Inflammatory macrophage (primary cell): ENCODE measurements at places on chromosomes 2 and 18.
A peak's percentile ranks its signal among the peaks of the same experiment; 100 is the strongest.

DNA sequence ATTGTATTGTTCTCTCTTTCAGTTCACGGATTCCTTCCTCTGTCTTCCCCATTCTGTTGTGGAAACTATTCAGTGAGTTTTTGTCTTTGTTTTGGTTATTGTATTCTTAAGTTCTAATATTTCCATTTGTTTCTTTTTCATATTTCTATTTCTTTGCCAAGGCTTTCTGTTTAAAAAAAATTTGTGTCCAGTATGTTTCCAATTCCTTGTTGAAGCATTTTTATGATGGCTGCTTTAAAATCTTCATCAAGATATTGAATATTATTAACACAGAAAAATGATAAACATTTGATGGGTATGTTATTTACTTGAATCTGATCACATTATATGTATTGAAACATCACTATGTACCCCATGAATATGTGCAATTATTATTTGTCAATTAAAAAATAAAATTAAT lies 42.4 kb downstream of the ASB1 start:
- DNase-seq: no peak

- DNase-seq: no peak
Measured at GRCh38 chr2:190063624-190064023, 1.1 kb upstream of the MSTN start.

DNA sequence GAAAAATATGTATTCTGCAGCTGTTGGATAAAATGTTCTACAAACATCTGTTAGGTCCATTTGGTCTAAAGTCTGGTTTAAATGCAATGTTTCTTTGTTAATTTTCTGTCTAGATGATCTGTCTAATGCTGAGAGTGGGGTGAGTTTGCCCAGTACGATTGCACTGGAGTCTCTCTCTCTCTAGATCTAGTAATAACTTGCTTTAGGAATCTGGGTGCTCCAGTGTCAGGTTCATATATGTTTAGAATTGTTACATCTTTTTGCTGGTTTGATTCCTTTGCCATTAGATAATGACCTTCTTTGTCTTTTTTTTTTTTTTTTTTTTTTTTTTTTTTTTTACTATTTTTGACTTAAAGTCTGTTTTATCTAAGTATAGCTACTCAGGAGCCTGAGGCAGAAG lies 10.4 kb downstream of the GCC2 start:
- DNase-seq: no peak

GRCh38 chr2:31401580-31401979 lies 13.0 kb downstream of the XDH start:
- no peak for DNase-seq

- DNase-seq: no peak
Measured at GRCh38 chr18:50614838-50615237, 55.0 kb downstream of the MAPK4 start.

DNA sequence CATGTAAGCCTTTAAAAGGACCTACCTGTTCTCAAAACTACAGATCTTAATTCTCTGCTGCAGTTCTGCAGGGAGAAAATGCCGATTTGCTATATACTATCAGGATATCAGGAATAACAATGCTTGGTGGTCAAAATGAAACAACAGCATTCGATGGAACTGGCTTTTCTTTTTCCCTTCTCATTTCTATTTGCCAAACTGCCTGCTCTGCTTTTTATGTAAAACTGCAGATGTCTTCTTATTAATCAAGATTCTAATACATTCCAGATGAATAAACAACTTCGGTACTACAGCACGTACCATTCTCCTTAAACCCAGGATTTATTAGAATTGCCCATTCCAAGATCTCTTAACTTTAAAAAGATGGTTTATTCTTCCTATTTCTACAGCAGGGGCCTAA lies 100.9 kb downstream of the ZNF521 start:
- DNase-seq: no peak

DNA sequence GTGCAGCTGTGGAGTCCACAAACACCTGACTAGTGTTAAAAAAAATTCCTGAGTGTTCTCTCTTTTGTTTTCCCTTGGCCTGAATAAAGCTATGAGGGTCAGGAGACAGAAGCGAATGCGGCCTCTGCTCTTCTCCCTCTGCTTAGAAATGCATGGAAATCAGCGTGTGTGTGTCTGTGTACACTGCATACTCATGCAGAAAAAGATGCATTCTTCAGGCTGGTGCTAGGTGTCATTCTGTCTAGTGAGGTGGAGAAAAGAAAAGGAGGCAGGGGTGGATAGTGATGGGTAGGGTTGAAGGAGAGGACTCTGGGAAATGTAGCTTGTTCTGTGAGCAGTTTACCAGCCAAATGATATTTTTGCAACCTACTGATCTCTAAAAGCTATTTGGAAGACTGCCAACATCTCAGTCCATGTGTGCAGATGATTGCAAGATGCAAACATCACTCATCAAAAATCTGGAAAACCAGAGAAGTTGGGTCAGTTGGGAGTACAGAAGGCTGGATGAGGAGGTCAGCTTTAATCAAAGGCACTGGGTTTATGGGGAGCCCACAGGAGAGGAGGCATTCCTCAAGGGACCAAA lies 177.7 kb downstream of the INSIG2 start:
- no peak for DNase-seq

- peak; percentile 87 for DNase-seq
Measured at GRCh38 chr2:42809819-42810120, 17.4 kb upstream of the HAAO start.

DNA sequence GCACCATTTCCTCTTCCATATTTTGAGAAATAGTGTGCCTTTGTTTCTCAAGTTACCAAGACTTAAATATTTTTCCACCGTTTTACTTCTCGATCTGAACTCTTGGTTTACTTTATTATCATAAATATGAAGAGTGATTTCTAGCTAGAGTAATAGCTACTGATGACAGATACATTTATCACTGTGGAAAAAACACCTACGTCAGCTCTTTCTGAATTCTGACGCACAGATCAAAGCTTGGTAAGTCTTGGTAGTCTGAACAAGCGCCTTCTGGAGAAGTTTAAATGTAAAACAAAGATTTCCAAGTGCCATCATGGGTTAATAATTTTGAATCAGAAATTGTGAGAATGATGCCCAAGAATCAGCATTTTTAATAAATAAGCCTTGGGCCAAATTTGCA lies 367.7 kb downstream of the DPP10 start:
- DNase-seq: no peak

GRCh38 chr2:109432421-109432820 lies 181.3 kb downstream of the SEPTIN10 start:
- DNase-seq: no peak

DNA sequence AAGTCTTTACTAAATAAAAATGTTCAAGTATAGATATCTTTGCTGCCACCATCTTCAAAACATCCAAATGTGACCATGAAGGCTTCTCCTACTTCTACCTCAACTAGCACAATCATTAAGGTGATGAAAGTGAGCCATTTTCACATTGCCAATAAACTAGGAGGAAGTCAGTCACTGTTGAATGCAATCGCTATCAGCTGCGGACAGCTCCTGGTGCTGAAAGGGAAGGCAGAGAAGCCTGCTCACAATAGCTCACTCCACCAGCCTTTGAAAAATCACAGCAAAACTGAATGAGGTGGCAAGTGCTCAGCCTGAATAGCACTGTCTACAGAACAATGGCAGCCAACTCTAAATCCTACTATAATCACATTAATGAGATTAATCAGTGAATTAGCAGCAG lies 2.2 kb downstream of the MYT1L start:
- DNase-seq: peak; percentile 18

- no peak for DNase-seq
Measured at GRCh38 chr2:10556271-10557140, 108.4 kb upstream of the ODC1 start.

DNA sequence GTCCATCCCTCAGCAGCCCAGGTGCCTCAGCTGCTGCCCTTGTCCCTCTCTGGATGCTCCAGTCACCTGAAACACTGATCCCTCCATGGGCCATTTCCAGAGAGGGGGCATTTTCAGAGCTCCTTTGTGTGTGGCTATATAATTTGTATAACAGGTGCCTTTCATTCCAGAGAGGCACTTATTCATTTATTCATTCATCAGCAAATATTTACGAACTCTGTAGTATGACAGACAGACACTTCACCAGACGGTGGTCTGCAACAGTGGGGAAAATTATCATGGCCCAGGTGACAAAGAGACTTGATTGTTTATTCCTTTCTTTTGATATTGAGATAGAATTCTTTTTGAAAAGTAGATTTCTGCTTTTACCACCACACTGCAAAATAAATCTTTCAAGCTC lies 361.7 kb downstream of the TMEM182 start:
- DNase-seq: no peak

DNA sequence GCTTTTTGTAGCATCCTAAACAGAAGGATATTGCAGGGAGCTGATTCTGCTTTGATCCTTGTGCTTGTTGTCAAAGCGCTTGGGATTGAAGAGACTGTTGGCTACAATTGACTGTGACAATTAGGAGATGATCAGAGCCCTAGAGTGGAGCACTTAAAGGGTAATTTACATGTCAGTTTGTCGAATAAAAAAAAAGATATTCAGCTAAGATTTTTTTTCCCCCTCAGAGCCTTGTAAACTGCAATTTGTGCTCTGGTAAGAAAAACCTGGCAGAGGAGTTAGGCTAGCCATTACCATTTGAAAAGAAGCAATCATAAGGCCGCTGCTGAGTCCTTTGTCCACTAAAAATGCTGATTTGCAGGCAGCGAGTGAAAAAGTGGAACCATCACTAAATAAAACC lies 47.8 kb upstream of the ZEB2 start:
- no peak for DNase-seq

- no peak for DNase-seq
Measured at GRCh38 chr18:23551978-23552377, 34.3 kb downstream of the NPC1 start.

DNA sequence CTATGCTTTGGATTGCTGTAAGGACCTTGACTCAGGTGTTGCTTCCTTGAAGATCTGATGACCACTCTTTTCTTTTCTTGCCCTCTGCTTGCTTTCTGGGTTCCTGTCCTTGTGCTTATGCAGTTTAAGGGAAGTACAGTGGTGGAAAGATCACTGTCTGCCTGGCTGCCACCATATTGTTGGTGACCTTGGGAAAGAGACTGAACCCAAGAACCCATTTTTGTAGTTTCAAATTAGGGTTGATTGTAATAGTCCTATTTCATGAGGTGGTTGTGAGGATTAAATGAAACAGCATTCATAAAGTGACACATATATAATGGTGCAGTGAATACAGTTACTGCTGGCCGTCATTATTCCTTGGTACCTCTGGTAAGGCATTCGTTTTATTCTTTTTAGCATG lies 41.1 kb downstream of the MAP4K4 start:
- DNase-seq: no peak

DNA sequence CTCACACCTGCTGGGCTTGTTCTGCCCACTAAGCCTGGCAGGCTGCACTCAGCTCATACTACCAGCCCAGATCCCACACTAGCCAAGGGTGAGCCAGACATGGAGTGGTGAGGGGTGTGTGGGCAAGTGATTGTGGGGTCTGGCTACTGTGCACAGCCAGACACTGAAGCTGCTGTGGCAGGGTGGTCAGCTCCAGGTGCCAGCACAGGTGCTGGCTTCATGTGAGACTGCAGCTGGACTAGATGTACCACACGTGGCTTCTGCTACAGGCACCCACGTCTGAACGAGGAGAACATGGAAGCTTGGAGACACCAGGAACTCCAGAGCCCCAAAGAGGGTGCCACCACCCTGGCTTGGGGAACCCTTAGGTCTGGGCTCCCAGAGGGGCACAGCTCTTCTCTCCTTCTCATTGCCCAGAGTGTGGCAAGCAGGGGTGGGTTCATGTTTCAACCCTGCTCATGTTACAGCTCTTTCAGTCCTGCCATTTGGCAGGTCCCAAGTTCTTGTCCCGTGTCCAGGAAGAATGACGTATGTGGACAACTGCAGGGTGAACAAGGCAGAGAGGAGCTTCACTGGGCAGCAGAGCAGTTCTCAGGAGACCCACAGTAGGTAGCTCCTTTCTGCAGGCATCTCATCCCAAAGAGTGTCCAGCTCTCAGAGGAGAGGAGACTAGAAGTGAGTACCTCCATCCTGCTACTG lies 1624.2 kb upstream of the TMEFF2 start:
- no peak for DNase-seq

GRCh38 chr2:223513771-223514455 lies 88.2 kb downstream of the SCG2 start:
- DNase-seq: no peak

DNA sequence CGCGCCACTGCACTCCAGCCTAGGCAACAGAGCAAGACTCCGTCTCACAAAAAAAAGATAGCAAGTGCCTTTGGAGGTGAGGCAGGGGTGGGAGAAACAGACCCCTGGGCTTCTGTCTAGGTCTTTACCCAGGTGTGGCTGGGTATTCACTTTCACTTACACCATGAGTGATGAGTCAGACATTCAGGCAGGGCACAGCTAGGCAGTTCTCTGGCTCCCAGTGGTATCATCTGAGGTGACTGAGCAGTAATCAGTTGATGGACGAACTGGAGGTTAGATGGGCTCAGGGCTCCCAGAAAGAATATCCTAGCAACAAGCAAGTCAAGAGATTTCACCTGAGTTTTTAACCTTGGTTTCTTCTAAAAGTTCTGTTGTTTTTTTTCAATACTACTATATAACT lies 107.0 kb upstream of the RAB6C start:
- DNase-seq: no peak

GRCh38 chr2:98013407-98014042 lies 17.8 kb upstream of the TMEM131 start:
- DNase-seq: peak; percentile 83

DNA sequence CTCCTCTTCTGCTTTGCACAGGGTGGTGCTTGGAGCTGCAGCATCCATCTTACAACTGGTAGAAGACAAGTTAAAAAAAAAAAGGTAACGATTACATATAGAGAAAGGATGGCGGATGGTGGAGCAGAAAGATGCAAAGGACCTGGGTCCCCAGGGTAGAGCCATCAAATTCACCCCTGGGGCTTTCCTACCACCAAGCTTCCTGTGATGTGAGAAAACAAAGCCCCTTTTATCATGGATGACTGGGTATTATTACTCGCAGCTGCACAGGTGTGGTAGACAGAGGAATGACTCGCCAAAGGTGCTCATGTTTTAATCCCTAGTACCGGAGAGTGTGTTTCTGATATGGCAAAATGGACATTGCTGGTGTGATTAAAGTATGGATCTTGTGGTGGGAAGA lies 1.3 kb upstream of the ACOXL start:
- DNase-seq: no peak

- DNase-seq: no peak
Measured at GRCh38 chr2:49801898-49802450, 647.7 kb upstream of the FSHR start.

GRCh38 chr2:232998666-232998985 lies 14.4 kb downstream of the NGEF start:
- DNase-seq: no peak

- no peak for DNase-seq
Measured at GRCh38 chr2:3741396-3741795, 38.0 kb downstream of the DCDC2C start.

GRCh38 chr2:36562240-36562639 lies 35.7 kb downstream of the FEZ2 start:
- no peak for DNase-seq
